AG10803 (cell line): ENCODE measurements at places on chromosomes 1 and 21.

- DNase-seq, result no peak
Measured at GRCh38 chr1:96524100-96524499, 197.5 kb upstream of the PTBP2 start.

DNA sequence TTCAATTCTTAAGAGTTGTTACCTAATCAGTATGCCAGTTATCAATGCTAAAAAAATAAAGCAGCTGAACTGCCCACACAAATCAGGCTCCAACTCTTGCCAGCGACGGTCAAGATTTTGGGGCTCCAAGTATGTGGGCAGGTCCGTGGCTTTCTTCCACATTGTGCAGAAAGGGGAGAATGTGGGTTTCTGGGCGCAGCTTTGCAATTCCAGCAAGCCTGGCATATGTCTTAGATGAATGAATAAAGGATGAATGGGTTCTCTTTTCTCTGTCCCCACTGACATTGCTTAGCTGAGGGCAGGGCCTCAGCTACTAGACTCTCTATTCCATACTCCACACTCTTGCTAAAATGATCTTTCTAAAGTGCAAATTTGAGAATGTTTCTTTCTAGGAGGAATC lies 42.4 kb downstream of the NENF start:
- no peak for DNase-seq

DNA sequence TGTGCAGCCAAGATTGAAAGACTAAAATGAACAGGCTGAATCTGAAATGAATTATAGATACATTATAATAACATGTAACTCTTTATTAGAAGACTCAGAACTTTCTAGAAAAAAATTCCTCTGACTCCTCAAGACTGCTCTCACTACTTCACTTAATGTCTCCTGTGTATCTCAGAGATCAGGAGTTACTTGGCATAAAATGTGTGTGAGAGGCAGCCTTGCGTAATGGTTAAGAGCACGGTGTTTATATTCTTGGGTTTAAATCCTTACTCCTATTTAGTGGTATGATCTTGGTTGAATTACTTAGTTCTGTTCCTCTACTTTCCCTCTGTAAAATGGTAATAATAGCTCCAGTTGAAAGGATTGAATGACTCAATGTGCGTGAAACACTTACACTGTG lies 634.9 kb downstream of the LTN1 start:
- no peak for DNase-seq

- DNase-seq, result no peak
Measured at GRCh38 chr1:217072926-217073325, 349.7 kb upstream of the ESRRG start.

DNA sequence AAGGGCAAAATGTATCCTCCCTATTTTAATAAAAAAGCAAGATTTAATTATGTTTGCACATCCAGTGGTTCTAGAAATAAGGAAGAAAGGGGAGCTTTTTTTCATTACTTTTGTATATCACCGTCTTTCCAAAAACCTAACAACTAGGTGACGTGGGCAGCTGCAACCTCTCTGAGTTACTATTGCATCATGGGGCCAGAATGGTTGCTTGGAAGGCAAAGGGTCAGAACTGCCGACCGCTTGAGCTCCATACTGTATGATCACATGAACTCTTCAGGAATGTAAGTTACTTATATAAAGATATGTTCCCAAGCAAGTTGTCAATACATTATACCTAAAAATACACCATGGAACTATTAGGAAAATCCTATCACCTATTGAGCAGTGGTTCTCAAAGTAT lies 85.6 kb upstream of the HIVEP3 start:
- no peak for DNase-seq

GRCh38 chr1:163069142-163069541 lies at the start of gene RGS4:
Gene RGS4 (plus strand): TSS chr1:163069361. CDS start chr1:163069485, 124 bp downstream.
- peak; percentile 91 for DNase-seq

- DNase-seq, result no peak
Measured at GRCh38 chr1:151661751-151662150, 49.9 kb downstream of the SNX27 start.

GRCh38 chr1:3713840-3714239 lies 38.4 kb upstream of the CCDC27 start:
- DNase-seq, result no peak

DNA sequence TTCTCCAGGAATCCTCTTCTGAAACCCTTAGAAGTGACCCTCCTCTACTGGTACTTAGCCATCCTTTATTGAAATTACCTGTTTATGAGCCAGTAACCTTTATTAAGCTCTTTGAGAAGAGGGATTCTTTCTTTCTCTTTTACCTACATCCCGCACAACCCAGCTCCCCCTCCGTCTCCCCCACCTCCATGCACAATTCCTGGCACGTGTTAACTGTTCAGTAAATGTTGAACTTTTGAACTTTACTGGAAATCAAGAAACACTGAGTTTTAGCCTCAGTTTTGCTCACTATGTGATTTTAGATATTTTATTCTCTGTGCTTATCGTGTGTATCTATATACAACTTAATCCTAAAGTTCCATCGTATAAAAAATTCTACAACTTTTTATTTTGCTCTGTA lies 1.8 kb downstream of the TMED5 start:
- no peak for DNase-seq

- no peak for DNase-seq
Measured at GRCh38 chr21:39504230-39504629, 52.5 kb downstream of the SH3BGR start.

DNA sequence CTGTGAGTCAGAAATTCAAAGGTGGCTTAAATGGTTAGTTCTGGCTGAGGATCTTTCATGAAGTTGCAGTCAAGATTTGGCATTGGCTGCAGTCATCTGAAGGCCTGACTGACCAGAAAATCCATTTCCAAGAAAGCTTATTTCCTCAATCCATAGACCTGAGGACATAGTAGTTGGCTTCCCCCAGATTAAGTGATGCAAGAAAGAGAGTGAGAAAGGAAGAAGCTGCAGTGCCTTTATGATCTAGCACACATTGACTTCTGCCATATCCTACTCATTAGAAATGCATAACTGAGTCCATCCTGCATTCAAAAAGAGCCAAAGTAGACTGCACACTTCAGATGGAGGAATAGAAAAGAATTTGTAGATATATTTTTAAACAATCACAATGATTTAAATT lies 222.6 kb downstream of the COL24A1 start:
- DNase-seq, result peak; percentile 40

DNA sequence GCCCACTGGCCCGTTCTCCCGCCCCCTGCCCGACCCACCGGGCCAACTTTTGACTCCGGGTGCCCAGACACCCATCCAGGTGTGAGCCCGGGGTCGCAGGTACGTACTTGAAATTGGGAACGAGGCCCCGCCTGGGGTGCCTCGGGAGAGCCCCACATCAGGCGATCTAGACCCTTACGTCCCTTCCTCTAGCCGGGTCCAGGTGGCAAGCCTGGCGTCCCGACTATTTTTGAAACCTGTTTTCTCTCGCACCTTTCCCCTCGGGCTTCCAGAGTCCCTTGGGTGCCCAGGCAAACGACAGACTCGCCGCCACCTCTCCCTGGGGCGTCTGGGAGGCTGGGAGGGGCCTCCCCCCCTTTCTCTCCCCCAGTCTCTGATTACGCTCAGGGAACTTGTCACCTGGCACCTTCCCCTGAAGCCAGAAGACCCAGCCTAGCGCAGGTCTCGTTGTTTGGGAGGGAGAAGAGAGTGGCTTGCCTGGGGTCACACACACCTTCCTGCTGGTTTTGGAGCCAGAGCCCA lies 898 bp downstream of the LDLRAP1 start:
- DNase-seq, result no peak

GRCh38 chr1:46761740-46762139 lies 37.1 kb upstream of the CYP4B1 start:
- no peak for DNase-seq

DNA sequence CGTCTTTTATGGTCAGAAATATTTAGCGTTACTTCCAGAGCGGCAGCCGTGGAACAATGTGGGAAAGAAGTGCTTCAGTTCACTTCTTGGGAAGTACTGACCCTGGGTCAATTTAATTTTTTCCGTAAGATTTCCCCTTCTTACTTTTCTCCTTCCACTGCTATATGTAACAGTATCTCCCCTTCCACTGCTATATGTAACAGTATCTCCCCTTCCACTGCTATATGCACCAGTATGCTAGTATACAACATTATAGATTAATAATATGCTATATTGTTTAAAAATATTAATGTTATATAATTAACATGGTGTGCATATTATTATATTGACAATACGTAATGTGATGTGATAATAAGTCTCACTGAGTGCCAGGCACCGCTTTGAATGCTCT lies 69.7 kb upstream of the ERG start:
- no peak for DNase-seq

DNA sequence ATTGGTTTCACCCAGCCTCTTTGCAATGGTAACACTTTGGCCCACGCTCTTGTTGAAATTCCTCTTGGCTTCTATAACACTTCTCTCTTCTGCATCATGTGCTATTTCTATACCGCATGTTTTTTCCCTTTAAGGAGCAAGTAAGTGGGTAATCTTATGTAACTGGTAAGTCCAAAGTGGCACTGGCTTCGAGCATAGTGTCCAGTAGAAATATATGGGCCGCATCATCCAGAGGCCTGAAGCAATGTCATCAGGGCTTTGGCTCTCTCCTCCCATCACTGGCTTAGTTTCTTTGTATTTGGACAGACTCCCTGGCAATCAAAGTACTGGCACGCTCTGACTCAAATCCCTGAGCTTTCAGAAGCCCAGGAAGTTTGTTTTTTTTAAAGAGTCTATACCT lies 17.5 kb downstream of the CHML start:
- DNase-seq, result no peak

DNA sequence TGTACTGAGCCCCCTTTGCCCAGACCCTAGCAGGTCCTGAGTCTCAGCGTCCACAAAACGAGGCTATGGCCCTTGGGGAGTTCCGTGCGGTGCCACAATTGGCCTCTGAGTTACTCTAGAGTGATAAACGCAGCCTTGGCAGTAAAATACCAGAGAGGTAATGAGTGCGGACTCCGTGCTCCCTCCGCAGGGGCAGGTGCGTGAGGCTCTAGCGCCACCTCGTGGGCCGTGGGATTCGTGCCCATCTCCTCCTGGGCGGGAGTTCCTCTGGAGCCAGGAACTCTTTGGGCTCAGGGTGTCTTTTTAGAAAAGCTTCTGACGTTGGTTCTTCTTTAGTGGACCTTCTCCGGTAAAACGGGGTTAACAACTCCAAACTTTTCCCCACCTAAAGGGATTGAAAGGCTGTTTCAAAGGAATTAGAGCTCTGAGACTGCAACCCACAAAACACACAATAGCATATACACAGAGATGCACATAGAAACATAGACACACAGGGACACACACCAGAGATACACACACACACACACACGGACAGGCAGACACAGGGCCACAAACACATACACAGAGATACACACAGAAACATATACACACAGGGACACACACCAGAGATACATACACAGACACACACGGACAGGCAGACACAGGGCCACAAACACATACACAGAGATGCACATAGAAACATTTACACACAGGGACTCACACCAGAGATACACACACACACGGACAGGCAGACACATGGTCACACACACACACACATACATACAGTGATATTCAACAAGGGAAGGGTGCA lies 99.4 kb downstream of the KCNJ15 start:
- DNase-seq, result peak; percentile 66

- DNase-seq, result no peak
Measured at GRCh38 chr1:241527146-241527545, 5.0 kb upstream of the KMO start.

- DNase-seq, result peak; percentile 78
Measured at GRCh38 chr1:212665241-212666115, 34.2 kb downstream of the BATF3 start.

DNA sequence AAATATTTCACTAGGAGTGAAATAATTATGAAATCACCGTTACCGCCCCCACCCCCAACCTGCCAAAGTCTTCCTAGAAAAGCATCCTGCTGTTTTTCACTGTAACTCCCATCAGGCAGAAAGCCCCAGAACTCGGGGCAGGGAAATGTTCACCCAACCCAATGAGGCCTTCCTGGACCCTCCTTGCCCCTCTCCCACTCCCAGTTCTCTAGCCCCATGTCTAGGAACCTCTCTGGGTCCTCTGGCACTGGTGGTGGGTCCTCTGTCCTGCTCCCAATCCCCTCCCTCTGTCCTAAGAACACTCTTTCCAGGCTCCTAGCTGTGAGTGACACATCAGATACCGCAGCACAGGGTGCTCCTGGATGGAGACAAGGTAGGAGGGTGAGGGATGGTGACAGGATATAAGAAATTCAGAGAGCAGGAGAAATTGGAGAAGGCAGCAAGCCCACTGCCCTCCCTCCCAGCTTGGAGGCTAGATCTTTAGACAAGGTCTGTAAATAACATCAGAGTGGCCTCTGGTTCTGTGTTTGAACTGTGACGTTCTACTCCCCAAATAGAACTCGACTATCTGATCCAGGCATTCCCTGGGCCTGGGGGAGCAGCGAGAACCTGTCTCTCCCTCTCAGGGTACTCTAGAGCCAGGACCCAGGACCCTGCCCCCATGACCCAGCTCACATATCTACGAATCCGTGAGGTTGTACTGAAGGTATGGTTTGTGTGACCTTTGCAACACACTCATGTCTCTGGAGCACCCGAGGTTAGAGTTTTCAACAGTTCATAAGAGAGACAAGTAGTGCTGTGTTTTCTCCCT lies 23.3 kb upstream of the BTG2 start:
- no peak for DNase-seq

GRCh38 chr1:31924839-31925238 lies 13.3 kb downstream of the PTP4A2 start:
- no peak for DNase-seq

DNA sequence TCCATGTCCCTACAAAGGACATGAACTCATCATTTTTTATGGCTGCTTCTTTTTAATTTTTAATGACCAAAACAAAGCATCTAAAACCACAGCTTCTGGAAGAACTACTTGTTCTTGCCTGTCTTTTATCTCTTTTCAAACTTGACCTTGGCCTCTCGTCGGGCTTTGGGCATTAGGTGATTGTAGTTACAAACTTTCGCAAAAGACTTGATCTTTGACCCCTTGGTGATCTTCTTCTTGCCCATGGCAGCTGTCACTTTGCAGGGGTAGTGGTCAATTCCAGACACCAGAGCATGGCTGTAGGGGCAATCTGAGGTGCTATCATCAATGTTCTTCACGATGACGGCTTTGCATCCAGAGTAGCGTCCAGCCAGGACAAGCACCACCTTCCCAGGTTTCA lies 67.8 kb downstream of the EPB41 start:
- no peak for DNase-seq

GRCh38 chr1:105137543-105138457 lies 1388.1 kb downstream of the AMY1C start:
- DNase-seq, result no peak

GRCh38 chr1:24526940-24527542 lies 24.4 kb downstream of the RCAN3 start:
- peak; percentile 11 for DNase-seq

DNA sequence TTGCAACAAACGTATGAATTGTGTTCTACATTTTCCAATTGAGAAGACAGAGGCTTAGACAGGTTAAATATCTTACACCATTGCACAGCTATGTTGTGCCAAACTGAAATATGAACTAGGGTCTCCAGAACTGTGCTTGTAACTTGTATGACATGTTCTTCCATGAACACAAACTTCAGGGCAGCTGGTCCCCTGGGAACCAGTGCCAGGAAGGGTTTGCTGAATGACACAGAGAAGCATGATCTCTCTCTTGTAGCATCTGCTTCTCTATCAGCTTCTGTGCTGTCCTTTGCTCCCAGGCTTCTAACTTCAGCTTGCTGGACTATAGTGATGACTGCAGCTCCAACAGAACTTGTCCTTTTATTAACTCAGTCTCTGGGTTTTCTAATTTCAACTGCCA lies 385.5 kb downstream of the SIPA1L2 start:
- no peak for DNase-seq
